ENCODE measurements at places on chromosomes 2 and 18.

DNA sequence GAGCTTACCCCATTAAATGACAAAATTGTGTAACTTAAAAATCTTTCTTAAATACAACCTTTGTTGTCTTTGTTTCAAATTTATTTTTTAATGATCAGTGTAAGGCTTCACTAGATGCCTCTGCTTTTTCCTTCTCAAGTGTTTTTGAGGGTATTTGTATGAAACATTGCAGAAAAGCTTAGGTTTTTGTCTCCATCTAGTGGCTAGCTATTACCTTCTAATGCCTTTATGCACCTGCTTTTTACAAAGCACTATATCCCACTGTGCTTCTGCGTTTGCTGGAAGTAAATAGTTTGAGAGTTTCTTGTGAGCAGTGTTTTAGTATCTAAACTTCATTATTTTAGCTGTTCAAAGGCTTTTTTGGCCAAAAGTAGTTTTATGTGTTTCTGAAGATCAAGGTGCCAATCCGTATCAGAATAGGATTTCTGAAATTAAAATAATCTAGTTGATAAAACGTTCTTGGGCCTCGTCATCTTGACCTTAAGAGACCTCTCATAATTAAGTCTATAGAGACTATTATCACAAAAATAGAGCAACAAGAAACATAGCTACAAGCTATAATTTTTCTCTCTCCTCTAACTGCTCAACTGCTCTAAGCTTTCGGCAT, 47.0 kb downstream of the IWS1 start:
- DNase-seq: no peak

DNA sequence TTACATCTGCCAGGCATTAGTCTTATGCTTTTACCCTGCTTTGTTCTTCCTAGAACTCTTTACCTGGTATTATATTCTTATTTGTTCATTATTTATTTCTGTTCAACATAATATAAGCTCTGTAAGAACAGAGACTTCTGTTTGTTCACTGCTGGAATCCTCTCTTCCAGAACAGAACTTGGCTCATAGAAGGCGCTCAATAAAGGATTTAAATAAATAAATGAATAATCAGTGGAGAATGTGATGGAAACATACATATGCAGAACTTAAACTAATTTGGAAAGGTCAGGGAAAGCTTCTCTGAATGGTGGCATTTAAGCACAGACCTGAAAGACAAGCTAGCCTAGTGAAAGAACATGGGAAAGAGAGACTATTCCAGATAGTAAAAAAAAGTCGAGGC, 24.3 kb downstream of the NCKAP1 start:
- DNase-seq: no peak

- peak; percentile 86 for DNase-seq
These were observed 2.9 kb downstream of the LRATD1 start for GRCh38 chr2:14635391-14635871.

- DNase-seq: no peak
These were observed 36.1 kb downstream of the RNF152 start for GRCh38 chr18:61856678-61857077.

GRCh38 chr2:9091811-9092210, 88.3 kb upstream of the MBOAT2 start:
- DNase-seq: no peak

DNA sequence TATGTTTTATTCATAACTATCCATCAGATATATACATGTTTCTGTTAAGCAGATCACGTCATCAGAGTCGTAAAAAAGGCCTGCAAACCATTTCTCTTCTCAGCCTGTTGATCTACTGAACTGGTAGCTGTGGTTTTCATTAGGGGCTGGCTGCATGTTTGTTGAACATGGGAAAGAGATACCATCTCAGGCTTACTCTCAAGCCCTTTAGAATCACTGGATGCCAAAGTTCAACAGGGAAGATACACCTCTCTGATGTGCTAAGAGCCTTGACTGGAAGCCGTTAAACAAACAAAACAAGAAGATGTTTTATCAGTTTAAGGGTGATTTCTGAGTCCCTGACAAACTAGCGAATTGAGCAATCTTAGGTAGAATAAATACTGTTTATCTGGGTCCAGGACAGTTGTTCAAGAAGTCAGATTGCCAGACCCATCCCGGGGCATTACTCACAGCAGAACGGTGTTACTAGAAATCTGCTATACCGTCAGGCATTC, 94.5 kb upstream of the LMAN1 start:
- no peak for DNase-seq

- DNase-seq: no peak
These were observed 96.6 kb downstream of the TMEM17 start for GRCh38 chr2:62409442-62409841.

DNA sequence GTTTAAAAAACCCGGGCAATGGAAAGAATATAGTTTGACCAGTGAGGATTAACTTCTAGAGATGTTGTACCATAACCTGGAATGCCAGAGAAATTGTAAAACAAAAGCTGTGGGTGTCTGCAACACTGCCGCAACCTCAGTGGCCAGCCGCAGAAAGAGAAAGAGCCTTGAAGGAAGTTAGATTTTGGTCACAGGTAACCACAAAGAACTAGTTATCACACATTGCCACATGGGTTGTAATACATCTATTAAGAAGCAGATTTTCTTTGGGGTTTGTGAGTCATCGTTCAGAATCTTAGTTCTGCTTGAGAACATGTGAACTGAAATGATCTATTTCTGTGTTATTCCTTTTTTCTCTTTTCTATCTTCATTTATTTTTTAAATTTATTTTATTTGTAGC, 222.9 kb upstream of the AGAP1 start:
- no peak for DNase-seq

All from NCI-H187 treated with DMSO at 0.1 percent for 48 hours (cell line).